ENCODE measurements at places on chromosomes 5 and 9.

DNA sequence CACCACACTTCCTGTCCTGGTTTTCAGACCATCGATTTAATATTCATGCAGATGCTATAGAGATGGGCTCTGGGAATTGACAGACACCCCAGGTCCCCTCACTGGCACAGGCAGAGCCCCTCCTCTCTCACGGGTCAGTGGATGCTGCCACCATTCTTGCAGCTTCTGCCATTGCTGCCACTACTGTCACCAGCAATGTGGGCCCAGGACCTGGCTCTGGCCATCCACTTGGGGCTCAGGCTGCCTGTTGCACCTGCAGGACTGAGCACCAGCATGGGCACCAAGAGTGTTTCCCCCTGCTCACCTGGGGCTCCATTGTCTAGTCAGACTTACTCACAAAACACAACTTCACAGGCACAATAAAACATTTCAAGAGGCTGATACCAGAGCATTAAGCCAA, 479.0 kb upstream of the ZNF608 start:
- no peak for DNase-seq

- DNase-seq = no peak
These were observed 57.3 kb downstream of the DAPK1 start for GRCh38 chr9:87554976-87555375.

GRCh38 chr9:28287455-28287854, 714.2 kb upstream of the C9orf72 start:
- no peak for DNase-seq

- no peak for DNase-seq
These were observed 59.2 kb downstream of the MEGF9 start for GRCh38 chr9:120655005-120655622.

DNA sequence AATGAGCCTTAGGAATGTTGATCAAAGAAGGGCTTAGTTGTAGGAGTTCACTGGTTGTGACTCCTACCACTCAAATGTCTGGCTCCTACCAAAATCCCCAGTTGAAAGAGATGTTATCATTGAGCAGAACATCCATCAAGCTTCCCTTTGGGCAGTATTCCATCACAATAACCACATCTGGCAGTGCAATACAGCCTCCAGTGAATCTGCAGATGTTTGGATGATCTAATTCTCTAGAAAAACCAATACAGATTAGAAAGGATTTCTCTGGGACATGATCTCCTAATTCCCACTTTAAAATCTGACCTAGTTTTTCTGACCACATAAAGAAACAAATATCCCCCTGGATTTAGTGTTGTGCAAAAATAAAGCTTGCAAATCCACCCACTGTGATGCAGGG, 81.6 kb downstream of the TMEM215 start:
- no peak for DNase-seq

DNA sequence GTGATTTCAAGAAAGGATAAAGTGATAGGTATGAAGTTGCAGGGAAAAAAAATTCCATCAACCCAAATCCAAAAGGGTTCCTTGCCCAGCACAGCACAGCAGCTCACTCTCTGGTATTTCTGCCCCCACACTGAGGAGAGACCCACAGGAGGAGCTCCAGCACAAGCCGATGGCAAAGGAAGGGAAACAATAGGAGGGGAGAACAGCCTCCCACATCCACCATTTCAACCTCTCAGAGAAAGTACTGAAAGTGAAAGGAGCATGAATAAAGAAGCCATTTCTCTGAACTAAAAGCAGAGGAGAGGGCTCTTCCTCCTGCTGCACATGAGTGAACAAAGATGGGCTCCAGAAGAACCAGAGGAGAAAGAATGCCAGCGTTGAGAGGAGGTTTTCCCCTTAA, 54.9 kb upstream of the ZSWIM6 start:
- DNase-seq = no peak

All from BJ (cell line).